Activated naive CD4-positive, alpha-beta T cell treated with anti-CD3 and anti-CD28 coated beads for 36 hours (primary cell): ENCODE measurements at places on chromosomes 16 and 17.

GRCh38 chr16:72094266-72094610, 591 bp downstream of the DHX38 start:
- peaks cover 35% of the 10 kb centered on the region for H3K4me1 ChIP-seq
- H3K27me3 ChIP-seq: no peaks in the 10 kb centered on the region
- peak overlapping the region; percentile 95 for H3K27ac ChIP-seq
- H3K36me3 ChIP-seq: peaks cover 27% of the 10 kb centered on the region
- DNase-seq: peak; percentile 39

- peaks cover 16% of the 10 kb centered on the region for H3K36me3 ChIP-seq
- H3K27me3 ChIP-seq: no peaks in the 10 kb centered on the region
- DNase-seq: peak; percentile 44
- peak overlapping the region; percentile 94 for H3K4me3 ChIP-seq
- H3K27ac ChIP-seq: peak overlapping the region; percentile 85
These were observed 460 bp downstream of the ELOB start for GRCh38 chr16:2776500-2777139.

- no peaks in the 10 kb centered on the region for H3K4me1 ChIP-seq
- no peak overlapping the region for H3K27ac ChIP-seq
- H3K36me3 ChIP-seq: no peaks in the 10 kb centered on the region
- H3K27me3 ChIP-seq: no peaks in the 10 kb centered on the region
These were observed 423.5 kb downstream of the SHISA9 start for GRCh38 chr16:13324851-13325250.

DNA sequence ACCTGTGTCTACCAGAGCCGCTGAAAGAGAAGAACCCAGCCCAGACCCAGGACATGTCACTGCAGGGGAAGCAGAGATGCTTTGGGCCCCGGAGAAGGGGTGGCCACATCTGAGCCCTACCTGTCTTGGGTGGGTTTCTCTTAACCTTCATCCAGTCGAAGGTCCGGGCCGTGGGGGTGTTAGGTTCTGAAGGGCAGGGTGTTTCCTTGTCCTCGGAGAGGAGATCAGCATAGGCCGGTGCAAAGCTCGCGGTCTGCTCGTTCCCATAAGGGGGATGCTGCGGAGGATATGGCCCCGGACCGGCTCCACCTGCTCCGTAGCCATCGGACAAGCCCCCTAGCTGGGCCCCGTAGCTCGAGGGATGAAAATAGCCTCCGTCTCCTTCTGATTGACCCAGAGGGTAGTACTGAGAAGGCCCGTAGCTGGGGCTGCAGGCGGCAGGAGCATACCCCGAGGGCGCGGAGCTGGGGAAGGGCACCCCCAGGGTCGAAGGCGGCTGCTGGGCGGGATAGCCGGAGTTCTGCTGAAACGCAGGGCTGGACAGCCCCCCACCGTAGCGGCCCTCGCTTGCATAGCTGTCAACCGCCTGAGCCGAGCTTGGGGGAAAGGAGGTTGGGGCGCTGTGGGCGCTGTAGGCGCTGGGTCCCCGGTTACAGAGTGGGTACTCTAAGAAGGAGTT, 464 bp downstream of the HOXB1 start:
- H3K36me3 ChIP-seq: no peaks in the 10 kb centered on the region
- H3K27me3 ChIP-seq: peaks cover 18% of the 10 kb centered on the region
- no peak for DNase-seq
- no peak overlapping the region for H3K4me3 ChIP-seq

DNA sequence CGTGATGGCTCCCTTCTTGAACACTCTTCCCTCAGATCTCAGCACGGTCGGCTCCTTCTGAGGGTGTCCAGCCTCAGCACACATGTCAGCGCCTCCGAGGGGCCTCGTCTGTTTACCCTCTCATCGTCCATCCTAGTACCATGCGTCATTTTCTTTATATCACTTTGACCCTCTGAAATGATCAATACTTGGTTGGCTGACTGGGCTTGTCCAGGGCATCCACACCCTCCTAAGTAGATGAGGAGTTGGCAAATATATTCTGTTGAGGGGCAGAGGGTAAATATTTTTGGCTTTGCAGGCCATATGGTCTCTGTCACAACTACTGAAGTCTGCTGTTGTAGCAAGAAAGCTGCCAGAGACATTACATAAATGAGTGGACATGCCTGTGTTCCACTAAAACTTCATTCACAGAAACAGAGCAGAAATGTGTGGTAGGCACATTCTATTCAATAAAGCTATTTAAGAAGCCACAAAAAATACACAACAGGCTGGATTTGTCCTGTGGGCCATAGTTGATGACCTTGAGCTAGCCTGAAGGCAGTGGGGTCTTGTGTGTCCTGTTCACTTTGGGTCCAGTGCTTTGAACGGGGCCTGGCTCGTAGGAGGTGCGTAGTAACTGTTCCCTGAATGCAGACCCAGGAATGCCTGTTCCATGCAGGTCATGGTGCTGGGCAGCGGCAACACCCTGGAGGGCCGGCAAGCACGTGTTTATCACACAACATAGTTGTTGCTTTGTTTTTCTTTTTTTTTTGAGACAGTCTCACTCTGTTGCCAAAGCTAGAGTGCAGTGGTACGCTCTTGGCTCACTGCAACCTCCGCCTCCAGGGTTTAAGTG, 185.8 kb downstream of the SNX29 start:
- H3K36me3 ChIP-seq: peaks cover 6% of the 10 kb centered on the region
- no peak for DNase-seq
- no peaks in the 10 kb centered on the region for H3K4me1 ChIP-seq
- no peaks in the 10 kb centered on the region for H3K27me3 ChIP-seq
- H3K27ac ChIP-seq: no peak overlapping the region

GRCh38 chr17:15431196-15431595, 36.2 kb downstream of the CDRT4 start:
- H3K4me3 ChIP-seq: no peak overlapping the region
- H3K27ac ChIP-seq: no peak overlapping the region
- peaks cover 2% of the 10 kb centered on the region for H3K36me3 ChIP-seq
- no peaks in the 10 kb centered on the region for H3K4me1 ChIP-seq
- DNase-seq: no peak
- H3K27me3 ChIP-seq: no peaks in the 10 kb centered on the region

GRCh38 chr17:56913353-56913866, 439 bp downstream of the TRIM25 start:
- H3K4me3 ChIP-seq: peak overlapping the region; percentile 83
- peak overlapping the region; percentile 98 for H3K27ac ChIP-seq
- peak; percentile 23 for DNase-seq
- peaks cover 52% of the 10 kb centered on the region for H3K4me1 ChIP-seq
- H3K27me3 ChIP-seq: no peaks in the 10 kb centered on the region

DNA sequence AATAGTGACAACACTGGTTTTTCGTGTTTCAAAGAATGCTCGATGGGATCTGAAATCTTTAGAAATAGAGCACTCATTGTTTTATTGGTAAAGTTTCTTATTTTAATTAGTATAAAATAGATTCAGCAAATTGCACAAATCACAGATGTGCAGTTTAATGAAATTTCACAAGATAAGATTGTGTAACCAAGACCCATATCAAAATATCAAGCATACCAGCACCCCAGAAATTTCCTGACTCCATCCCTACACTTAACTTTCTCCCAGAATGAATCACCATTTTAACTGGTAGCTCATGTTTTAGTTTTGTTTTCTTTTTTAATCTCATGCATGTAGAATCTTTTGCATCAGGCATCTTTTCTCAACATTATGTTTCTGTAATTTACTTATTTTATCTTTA, 185.9 kb downstream of the KCNJ2 start:
- no peak overlapping the region for H3K27ac ChIP-seq
- no peaks in the 10 kb centered on the region for H3K36me3 ChIP-seq
- no peak for DNase-seq
- H3K27me3 ChIP-seq: peaks cover 6% of the 10 kb centered on the region
- no peaks in the 10 kb centered on the region for H3K4me1 ChIP-seq
- H3K4me3 ChIP-seq: no peak overlapping the region

- H3K36me3 ChIP-seq: peaks cover 44% of the 10 kb centered on the region
- no peak for DNase-seq
- peak overlapping the region; percentile 83 for H3K4me3 ChIP-seq
- H3K4me1 ChIP-seq: peaks cover 30% of the 10 kb centered on the region
These were observed 2.0 kb downstream of the TK1 start for GRCh38 chr17:78184868-78185267.

DNA sequence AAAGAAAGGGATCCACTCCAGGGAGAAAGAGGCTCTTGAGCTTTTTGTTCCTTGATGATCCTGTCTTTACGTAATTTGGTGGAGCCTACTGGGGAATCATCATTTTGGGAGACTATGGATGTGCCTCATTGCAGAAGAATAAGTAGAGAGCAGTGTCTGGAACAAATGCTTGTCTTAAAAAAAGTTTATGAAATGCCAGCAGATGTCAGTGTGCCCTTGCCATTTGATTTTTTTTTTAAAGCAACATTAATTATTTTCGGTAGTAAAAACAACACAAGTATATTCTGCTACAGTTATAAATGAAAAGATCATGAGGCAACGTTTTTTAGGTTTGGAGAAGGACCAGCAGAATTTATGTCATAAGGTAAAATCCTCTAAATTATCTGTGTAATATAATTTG, 934.8 kb upstream of the EEF2KMT start:
- no peaks in the 10 kb centered on the region for H3K36me3 ChIP-seq
- H3K27me3 ChIP-seq: no peaks in the 10 kb centered on the region

DNA sequence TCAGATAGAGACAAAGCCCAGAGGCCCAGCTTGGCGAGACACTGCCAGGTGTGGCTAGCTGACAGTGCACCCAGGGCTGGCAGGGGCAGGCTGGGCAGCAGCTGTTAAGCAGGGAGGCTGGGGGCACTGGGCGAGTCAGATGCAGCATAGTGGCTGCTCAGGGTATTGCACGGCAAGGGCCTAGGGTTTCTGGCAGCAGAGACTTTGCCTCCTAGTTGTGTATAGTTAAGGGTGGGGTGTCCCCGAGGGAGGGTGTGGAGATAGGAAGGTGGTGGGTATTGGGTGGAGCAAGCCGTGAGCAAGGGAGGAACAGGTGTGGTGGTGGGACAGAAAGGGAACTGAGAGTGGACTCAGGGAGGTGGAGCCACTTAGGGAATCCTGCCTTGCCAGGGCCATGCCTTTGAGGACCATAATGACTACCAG, 66.0 kb downstream of the SMPD3 start:
- peak; percentile 31 for DNase-seq
- H3K4me1 ChIP-seq: peaks cover 13% of the 10 kb centered on the region
- H3K27me3 ChIP-seq: no peaks in the 10 kb centered on the region
- no peak overlapping the region for H3K4me3 ChIP-seq
- no peak overlapping the region for H3K27ac ChIP-seq

GRCh38 chr17:15479703-15480102, 12.3 kb upstream of the CDRT4 start:
- no peak overlapping the region for H3K4me3 ChIP-seq
- H3K36me3 ChIP-seq: no peaks in the 10 kb centered on the region
- DNase-seq: no peak
- H3K4me1 ChIP-seq: no peaks in the 10 kb centered on the region

GRCh38 chr17:80025140-80025539, 10.5 kb downstream of the TBC1D16 start:
- no peaks in the 10 kb centered on the region for H3K36me3 ChIP-seq
- H3K27me3 ChIP-seq: no peaks in the 10 kb centered on the region
- no peak overlapping the region for H3K4me3 ChIP-seq
- no peak for DNase-seq
- no peak overlapping the region for H3K27ac ChIP-seq

GRCh38 chr16:47236716-47237115, 93.0 kb upstream of the NETO2 start:
- no peaks in the 10 kb centered on the region for H3K27me3 ChIP-seq
- peaks cover 32% of the 10 kb centered on the region for H3K36me3 ChIP-seq
- H3K4me3 ChIP-seq: no peak overlapping the region
- H3K4me1 ChIP-seq: no peaks in the 10 kb centered on the region
- H3K27ac ChIP-seq: no peak overlapping the region

- H3K4me1 ChIP-seq: peaks cover 2% of the 10 kb centered on the region
- no peaks in the 10 kb centered on the region for H3K27me3 ChIP-seq
- peaks cover 45% of the 10 kb centered on the region for H3K36me3 ChIP-seq
- no peak overlapping the region for H3K27ac ChIP-seq
These were observed 168.6 kb downstream of the FTO start for GRCh38 chr16:53872248-53873221.

DNA sequence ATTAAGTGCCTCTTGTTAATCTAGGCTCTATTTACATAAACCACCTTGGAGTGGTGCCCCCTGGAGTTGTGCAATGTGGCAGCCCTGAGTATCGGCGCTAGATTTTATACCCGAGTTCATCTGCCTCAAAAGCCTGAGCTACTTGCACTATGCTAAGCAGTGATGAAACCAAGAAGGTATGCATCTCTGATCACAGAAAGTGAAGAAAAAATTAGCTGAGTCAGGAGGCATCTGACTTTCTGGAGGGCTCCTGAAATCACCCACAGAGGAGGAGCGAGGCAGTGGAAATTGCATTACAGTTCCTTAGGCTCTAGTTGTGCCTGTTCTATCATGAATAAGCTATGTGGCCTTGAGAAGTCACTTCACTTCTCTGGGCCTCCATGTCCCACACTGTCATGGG, 80.3 kb upstream of the PSMD7 start:
- H3K4me1 ChIP-seq: no peaks in the 10 kb centered on the region
- no peak overlapping the region for H3K4me3 ChIP-seq
- H3K27ac ChIP-seq: no peak overlapping the region
- no peaks in the 10 kb centered on the region for H3K36me3 ChIP-seq
- H3K27me3 ChIP-seq: peaks cover 8% of the 10 kb centered on the region

DNA sequence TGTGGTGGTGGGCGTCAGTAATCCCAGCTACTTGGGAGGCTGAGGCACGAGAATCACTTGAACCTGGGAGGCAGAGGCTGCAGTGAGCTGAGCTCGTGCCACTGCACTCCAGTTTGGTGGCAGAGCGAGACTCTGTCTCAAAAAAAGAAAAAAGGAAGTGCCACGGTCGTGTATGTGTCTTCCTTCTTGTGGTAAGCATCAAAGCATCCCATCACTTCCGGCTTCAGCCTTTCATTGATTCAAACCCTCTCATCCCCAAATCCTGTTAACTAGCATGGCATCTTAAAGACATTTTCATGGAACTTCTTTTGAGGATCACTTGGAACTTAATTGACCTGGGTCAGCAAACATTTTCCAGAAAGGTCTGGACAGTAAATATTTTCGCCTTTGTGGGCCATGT, 126.2 kb downstream of the CPPED1 start:
- peak; percentile 20 for DNase-seq
- no peaks in the 10 kb centered on the region for H3K27me3 ChIP-seq

- no peaks in the 10 kb centered on the region for H3K36me3 ChIP-seq
- DNase-seq: no peak
- no peak overlapping the region for H3K27ac ChIP-seq
- H3K27me3 ChIP-seq: peaks cover 5% of the 10 kb centered on the region
- no peak overlapping the region for H3K4me3 ChIP-seq
These were observed 11.5 kb downstream of the ATP2C2 start for GRCh38 chr16:84379709-84380362.

- H3K4me3 ChIP-seq: no peak overlapping the region
- H3K4me1 ChIP-seq: peaks cover 42% of the 10 kb centered on the region
- no peak for DNase-seq
- H3K27ac ChIP-seq: no peak overlapping the region
- H3K36me3 ChIP-seq: peaks cover 1% of the 10 kb centered on the region
- no peaks in the 10 kb centered on the region for H3K27me3 ChIP-seq
These were observed 8.6 kb downstream of the ZNRF1 start for GRCh38 chr16:75007443-75007842.

DNA sequence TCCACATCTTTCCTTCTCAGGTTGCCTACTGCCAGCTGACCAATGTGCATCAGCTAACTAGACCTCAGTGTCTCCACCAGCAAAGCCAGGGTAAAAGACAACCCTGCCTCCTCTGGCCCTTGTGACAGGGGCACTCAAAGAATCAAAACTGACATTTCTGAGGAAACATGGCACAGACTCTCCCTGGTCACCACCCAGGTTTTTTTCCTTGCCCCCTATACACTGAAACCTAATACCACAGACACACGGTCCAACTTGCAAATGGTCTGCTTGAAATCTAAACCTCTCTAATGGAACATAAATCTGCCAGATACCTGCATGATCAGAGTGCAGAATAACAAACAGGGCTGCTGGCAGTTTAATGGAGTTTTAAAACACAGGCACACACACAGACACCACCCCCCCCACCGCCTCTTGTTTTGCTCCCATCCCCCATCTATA, 19.5 kb upstream of the CORO6 start:
- H3K4me3 ChIP-seq: no peak overlapping the region
- no peak for DNase-seq
- no peaks in the 10 kb centered on the region for H3K27me3 ChIP-seq
- H3K4me1 ChIP-seq: peaks cover 45% of the 10 kb centered on the region
- peak overlapping the region; percentile 52 for H3K27ac ChIP-seq
- H3K36me3 ChIP-seq: peaks cover 9% of the 10 kb centered on the region
